A549 treated with DMSO at 1 μM for 4 hours (cell line): ENCODE measurements at places on chromosomes 12 and 14. TPM values are rescaled to one million over a fixed set of nuclear protein-coding genes. Genes with fewer than 3 reads are reported as not detected.

The TGFB3 gene
- 0.62 to 1.1 TPM (median 0.93 TPM) in 5 replicates for total RNA-seq

The ADAM20 gene
- total RNA-seq: 0.03 to 0.04 TPM in 2 of 5 replicates, not detected in the others

The SLIRP gene
- 316 to 470 TPM (median 387 TPM) in 5 replicates for total RNA-seq

The KRT73 gene
- total RNA-seq: not detected in 5 replicates
